Activated CD4-positive, alpha-beta T cell treated with anti-CD3 and anti-CD28 coated beads, Interleukin-2, amount 50 U/mL, for 48 hours (primary cell): ENCODE measurements at places on chromosomes 11 and 22.

DNA sequence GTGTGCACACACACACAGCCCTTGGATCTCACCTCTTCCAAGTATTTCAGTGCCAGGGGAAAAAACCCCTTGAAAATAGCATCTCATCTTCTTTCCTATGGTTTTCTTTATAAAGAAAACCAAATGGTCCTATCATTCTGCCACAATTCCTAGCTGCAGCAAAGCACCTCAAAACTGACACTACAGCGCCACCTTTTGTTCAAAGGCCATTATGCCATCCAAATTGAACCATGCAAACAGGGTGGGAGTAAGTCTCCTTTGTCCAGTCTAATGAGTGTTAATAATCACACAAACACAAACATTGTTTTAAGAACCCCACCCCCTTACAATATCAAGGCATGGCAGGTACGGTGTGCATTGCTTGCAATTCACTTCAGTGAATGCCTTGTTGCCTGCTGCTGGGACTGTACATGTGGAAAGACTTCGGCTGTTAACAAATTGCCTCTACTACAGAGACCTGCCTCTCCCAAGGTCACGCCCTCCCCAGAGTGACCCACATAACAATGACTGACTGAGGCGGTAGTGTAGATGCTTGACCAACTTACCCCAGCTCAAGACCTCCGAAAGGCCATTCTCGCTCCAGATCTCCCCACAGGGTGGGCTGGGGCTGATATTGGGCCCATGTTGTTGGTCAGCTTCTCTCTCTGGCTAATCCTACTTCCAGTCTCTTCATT is 31.7 kb downstream of the FAM181B start:
- no peak for DNase-seq

GRCh38 chr11:129948926-129949466 is 53.6 kb upstream of the NFRKB start:
- DNase-seq, result no peak

DNA sequence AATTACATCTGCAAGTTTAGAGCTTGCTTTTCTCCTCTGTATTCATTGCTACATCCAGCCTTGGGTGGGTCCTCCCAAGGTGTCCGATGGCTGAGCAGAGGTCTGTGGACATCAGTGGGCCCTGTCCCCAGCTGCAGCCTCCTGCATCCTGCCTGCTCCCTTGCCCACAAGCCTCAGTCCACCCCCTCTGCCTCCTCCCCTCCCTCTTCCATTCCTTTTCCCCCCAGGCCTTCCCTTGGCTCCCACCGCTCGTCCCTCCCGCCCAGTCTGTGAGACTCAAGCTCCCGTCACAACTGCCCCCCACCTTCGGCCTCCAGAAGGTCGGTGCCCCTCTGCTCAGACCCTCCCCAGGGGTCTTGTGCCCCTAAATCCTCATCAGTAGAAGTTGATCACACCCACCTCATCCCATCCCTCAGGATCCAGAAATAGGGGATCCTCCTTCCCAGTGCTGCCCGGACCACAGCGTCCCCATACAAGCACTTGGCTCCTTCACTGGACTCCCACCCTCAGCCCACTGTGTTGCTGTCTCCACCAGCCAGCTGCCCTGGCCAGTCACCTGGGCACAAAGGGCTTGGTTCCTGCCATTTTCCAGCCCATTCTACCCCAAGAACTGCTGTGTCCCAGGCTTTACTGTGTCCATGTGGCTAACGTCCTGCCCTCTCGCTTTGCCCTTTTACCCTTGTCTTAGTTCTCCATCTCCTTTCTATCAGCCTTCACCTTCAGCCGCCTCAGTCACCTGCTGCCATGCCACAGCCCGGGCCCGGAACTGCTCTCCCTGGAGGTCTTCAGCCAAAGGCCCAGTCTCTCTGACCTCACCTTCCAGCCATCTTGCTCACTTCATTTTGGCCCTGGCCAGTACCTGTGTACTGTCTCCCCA is 2.2 kb upstream of the OMP start:
- DNase-seq, result no peak

GRCh38 chr11:36165621-36166397 is 123.4 kb downstream of the COMMD9 start:
- no peak for DNase-seq
